Renal pelvis (tissue), 12 donors: ENCODE measurements at places on chromosomes 7 and 10. TPM values are rescaled to one million over a fixed set of nuclear protein-coding genes. Genes with fewer than 3 reads are reported as not detected.

GRCh38 chr10:10055656-10056442, 961.8 kb upstream of the CELF2 start:
- no peak for DNase-seq

DNA sequence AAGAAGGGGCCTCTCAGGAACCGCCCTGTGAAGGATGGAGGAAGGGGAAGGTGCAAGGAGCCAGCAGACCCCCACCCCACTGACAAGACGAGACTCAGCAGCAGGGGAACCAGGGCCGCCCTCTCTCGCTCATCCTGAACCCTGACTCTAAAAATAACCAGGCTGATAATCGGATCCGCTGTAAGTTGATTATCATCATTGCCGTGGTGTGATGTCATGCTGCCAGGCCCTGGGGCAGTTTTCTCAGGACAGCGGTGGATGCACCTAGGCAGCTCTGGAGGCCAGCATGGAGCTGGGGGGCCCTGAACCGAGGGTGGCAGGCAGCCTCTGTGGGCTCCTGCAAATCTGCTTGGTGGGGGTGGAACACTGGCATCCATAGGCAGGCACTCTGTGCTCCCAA, 7.9 kb downstream of the RET start:
- DNase-seq, result no peak

GRCh38 chr10:96124230-96125141, 5.6 kb upstream of the ZNF518A start:
- peak; percentile 12 for DNase-seq

- DNase-seq, result no peak
These were observed 56.1 kb downstream of the TWIST1 start for GRCh38 chr7:19061331-19061730.

DNA sequence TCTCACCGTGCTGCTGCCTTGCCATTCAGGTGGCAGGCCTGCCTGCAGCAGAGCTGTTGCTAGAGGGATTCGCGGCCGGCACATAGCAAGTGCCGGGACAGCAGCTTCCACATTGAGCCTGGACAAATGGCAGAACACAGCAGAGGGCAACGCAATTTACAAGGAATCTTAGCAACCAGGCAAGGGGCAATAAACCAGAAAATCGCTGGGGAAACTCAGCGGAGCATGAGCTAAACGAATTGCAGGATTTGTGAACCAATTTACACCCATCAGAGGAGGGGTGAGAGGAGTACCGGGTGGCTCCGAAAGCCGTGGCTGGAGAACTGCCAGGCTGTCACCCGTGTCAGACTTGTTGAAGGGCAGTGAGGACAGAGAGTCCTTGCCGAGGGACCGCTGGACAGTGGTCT, 58.6 kb upstream of the LOXL4 start:
- DNase-seq, result peak; percentile 72

DNA sequence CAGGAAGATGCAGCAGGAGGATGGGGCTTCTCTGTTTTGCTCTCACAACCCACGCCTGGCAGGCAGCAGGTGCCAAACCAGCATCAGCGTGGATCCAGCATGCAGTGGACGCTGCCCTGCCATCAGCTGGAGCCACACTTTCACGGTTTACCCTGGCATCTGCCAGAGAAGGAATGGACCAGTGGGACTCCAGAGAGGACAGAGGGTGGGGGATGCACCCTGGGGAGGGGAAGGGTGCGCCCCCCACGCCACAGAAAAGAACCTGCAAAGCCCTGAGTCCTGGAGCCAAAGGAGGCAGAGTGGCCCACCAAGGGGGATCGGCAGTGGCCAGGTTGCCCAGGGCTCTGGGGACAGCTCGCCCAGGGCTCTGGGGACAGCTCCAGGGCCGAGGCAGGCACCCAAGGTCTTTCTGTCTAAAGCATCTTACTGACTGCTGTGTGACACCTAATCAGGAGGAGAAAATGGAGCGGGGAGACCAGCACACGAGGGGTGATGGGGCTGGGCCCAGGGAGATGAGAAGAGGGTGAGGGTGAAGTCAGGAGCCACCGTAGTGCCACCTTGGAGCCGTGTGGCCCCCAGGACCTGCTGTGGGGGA, 225.1 kb downstream of the DNAJB6 start:
- no peak for DNase-seq

Gene UCMA
- polyA plus RNA-seq, result not detected

Gene SFMBT2
- 6.2 TPM for polyA plus RNA-seq

Gene TLX1
- 0.11 TPM for polyA plus RNA-seq
